Foreskin melanocyte (primary cell): ENCODE measurements at places on chromosomes 1 and 21.

DNA sequence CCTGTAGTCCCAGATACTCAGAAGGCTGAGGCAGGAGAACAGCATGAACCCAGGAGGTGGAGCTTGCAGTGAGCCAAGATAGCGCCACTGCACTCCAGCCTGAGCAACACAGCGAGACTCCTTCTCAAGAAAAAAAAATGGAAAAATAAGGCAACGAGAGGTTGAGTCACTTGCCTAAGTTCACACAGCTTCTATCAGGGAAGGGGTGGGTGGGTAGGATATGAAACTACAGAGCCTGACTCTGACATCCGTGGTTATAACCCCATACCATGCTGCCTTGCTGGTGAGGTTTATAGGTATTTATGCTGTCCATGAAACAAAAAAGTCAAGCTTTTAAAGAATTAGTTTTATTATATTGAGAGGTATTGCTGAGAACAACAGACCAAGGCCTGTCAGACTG lies 61.5 kb upstream of the RAB4A start:
- DNase-seq, result no peak

DNA sequence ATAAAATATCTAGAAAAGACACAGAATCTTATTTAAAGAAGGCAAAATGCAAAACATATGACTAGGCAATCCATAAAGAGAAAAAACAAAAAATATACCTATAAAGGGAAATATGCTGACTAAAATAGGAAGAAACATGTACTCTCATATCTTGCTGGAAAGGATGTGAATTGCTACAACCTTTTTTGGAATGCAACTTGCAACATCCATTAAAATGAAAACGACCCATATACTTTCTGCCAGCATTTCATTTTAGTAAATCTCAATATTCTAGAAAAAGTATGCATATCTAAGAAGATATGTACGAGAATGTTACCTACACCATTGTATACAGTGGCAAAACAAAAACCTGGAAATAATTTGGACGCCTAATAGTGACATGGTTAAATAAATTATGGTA lies 56.6 kb downstream of the EDEM3 start:
- DNase-seq, result no peak

- DNase-seq, result no peak
These were observed 80.7 kb upstream of the CHODL start for GRCh38 chr21:18163956-18164355.

DNA sequence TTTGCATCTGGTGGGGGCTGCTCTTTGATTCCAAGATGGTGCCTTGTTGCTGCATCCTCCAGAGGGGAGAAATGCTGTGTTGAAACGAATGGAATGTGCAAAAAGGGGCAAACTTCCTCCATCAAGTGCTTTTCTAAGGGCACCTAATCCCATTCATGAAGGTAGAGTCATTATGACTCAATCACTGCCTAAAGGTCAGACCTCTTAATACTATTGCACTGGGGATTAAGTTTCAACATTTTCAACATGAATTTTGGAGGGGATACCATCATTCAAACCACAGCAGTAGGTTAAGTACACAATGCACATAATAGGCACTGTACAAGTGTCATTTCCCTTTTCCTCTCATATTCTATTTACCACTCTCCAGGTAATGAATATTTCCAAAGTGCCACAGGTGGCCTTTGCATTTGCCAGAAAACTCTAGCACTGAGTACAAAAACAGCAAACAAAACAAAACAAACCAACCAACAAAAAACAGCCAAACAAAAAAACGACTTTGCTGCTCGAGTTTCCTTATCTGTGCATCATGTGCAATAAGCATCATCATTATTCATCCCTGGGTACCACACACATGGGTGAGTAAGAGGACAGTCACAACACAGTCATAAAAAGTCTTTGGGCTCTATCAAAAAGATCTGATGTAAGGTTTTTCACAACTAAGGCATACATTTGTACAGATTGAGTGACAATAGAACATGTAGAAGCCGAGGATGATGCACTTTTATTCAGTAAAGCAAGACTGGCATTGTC lies 42.5 kb downstream of the IFI44 start:
- DNase-seq, result no peak

GRCh38 chr1:236844499-236845271 lies 49.6 kb downstream of the MTR start:
- DNase-seq, result no peak

DNA sequence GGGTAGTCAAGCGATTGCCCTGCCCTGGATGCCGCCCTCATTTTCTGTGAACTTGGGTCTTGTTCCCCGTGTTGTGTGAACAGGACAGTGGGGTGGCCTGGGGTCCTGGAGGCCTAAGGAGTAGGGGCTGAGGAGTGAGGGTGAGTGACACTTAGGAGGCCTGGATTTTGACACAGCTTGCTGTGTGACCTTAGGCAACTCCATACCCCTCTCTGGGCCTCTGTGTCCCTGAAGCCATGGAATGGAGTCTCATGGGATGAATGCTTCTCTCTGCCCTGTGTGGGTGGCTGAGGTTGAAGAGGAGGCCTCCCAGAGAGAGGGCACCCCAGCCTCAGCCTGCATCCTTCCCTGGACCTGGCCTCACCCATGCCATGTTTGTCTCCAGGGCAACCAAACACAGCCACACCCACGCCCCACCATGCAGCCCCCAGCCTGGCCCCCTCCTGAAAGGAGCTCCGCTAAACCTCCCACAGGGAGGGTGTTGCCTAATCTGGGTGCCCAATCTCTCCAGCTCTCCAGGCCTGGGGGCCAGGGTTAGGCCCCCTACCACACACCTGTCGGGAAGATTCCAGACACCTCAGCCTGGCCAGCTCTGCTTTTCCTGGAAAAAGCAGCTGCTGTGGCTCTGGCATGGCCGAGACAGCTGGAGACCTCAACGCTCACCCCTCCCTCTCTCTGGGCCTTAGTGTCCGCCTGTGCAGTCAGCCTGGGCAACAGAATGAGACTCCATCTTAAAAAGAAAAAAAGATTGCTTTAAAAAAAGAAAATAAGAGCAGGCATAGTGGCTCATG lies 9.9 kb downstream of the MYOM3 start:
- DNase-seq, result no peak

GRCh38 chr1:71566413-71566812 lies 485.6 kb upstream of the ZRANB2 start:
- DNase-seq, result no peak

- DNase-seq, result no peak
These were observed 191.6 kb downstream of the HIVEP3 start for GRCh38 chr1:41726899-41727748.

DNA sequence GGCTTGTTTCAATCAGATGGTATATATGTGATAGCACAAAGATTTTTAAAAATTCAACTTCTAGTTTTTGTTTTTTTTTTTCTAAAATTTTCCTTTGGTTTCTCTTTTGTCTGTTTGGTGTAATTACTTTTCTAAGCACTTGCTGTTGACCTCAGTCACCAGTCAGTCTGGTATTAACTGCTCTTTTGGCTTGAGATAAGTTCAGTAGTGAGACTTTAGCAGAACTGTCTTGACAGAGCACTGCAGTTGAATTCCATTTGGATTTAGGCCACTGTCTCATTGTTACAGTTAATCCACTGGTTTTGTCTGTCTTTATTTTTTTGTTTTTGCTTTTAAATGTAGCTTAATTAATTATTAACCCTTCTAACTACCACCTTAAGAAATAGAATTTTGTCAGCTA lies 36.2 kb downstream of the OSBPL9 start:
- no peak for DNase-seq

GRCh38 chr1:112594208-112594876 lies 24.6 kb downstream of the ST7L start:
- DNase-seq, result no peak
